Naive thymus-derived CD4-positive, alpha-beta T cell (primary cell): ENCODE measurements at places on chromosomes 4 and X.

GRCh38 chr4:143089291-143089690 lies 95.4 kb upstream of the USP38 start:
- no peak for DNase-seq

DNA sequence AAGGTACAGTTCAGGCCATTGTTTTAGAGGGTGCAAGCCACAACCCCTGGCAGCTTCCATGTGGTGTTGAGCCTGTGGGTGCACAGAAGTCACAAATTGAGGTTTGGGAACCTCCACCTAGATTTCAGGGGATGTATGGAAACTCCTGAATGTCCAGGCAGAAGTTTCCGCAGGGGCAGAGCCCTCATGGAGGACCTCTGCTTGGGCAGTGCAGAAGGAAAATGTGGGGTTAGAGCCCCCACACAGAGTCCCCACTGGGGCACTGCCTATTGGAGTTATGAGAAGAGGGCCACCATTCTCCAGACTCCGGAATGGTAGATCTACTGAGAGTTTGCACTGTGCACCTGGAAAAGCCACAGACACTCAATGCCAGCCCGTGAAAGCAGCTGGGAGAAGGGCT lies 242.0 kb upstream of the ACTRT1 start:
- DNase-seq: no peak

DNA sequence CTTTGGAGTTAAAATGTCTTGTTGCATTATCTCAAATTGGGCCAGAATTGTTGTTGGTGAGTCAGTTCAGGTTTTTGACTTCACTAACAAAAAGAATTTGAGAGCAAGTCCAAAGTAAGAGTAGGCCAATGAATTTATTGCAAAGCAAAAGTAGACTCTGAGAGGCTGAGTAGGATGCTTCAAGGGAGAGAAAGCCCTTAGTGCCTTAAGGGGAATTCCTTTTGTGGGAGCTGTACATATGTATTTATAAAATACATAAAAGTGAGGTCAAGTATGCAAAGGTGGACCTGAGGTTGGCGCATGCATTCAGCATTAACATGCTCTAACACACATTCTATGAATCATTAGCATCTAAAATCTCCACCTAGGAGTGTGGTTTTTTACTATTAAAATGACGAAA lies 565.4 kb downstream of the GRXCR1 start:
- no peak for DNase-seq

DNA sequence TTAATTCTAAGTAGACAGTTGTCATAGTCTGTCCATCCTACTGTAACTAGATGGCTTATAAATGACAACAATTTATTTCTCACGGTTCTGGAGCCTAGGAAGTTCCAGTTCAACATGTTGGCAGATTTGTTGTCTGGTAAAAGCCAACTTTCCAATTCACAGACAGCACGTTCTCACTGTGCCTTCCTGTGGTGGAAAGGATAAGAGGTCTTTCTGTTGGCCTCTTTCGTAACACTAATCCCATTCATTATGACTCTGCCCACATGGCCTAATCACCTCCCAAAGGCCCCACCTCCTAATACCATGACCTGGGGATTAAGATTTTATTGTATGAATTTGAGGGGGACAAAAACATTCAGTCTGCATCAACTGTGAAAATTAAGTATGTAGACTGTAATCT lies 83.2 kb downstream of the GALNTL6 start:
- DNase-seq: no peak

GRCh38 chr4:118282692-118283091 lies 70.1 kb downstream of the PRSS12 start:
- DNase-seq: no peak

DNA sequence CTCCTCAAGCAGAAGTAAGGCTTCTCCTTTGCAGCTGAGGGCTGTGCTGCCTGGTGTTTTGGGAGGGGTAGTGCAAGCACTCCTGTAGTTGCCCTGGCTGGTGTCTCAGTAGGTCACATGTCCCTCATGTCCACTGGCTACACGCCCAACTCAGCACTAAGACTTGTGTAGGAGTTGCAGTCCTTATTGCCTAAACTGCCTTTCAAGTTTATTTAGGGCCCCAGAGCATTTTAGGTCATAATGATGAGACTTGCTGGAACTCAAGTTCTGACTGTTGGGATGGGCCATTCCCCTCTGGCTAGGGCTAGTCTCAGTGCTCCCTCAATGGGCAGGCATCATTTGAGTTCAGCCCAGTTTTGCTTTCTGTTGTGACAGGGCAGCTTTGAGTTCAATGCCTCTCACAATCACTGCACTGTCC lies 44.1 kb downstream of the PPM1K start:
- no peak for DNase-seq

- DNase-seq: no peak
These were observed 118.6 kb downstream of the CCSER1 start for GRCh38 chr4:90245837-90246236.

GRCh38 chr4:171676555-171677215 lies 136.5 kb upstream of the GALNTL6 start:
- DNase-seq: no peak

DNA sequence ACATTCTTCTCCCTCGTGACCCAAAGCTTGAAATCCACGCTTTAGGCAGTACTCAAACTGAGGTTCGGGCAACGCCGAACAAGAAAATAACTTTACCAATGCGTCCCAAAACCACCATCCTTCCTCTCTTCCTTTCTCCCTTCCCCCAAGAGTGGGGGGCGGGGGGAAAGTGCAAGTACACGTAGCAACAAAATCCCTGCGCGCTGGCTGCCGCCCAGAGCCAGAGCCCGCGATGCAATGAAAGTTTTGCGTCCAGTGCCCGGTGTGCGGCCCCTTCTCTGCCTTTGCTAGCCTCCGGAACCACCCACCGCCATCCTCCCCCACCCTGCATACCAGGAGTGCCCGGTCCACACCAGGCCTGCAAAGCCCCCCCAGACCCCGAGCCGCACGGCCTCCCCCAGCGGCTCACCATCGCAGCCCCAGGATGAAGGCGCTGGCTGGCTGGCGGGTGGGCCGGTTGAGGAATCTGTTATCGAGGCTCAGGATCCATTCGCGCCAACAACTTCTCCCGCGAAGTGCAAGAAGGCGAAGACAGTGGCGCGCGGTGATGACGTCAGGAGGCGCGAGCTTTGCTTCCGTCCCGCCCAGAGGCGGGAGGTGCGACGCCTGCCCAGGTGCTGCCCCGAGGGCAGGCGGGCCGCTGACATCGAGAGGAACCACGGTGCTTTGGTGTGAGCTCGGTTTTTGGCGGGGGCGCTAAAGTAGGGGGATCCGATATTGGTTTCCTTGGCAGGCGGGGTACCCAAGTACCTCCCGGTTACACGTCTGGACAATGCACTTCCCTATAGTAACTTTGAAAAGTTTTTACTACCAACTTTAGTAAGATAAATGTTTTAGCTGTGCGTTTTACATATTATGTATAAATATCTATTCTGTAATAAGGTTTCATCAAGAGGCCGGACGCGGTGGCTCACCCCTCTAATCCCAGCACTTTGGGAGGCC lies at the start of gene RFC1:
Gene RFC1 (minus strand): TSS at position 533 of the 942 bp plus-strand sequence. CDS start 121 bp downstream, at position 412.
- peak; percentile 91 for DNase-seq

DNA sequence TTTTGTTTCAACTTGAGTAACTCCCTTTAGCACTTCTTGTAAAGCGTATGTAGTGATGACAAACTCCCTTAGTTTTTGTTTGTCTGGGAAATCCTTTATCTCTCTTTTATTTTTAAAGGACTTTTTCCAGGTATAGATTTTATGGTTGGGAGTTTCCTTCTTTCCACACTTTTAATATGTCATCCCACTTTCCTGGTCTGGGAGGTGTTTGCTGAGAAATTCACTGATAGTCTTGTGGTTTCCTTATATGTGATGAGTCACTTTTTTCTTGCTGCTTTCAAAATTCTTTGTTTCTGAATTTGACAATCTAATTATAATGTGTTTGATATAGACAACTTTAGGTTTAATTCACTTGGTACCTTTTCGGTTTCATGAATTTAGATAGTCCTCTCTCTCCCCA lies 353.9 kb downstream of the GPAT3 start:
- DNase-seq: no peak

DNA sequence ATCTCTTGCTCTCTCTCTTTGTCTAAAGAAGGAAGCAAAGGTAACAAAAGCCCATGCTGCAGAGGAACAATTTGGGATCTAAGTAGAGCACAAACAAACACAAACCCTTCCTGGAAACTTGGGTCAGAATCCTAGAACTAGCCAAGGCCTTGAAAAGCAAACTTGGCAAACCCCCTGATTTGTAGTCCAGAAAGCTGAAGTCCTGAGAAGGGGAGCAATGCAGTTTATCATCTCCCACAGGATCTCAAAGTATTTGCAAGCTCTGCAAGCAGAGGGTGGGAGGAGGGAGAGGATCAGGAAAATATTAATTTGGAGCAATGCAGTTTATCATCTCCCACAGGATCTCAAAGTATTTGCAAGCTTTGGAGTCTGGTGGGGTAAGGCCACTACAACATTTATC lies 379.5 kb upstream of the FGF13 start:
- DNase-seq: no peak

- no peak for DNase-seq
These were observed 33.8 kb upstream of the FGFR3 start for GRCh38 chr4:1759170-1759817.

- DNase-seq: no peak
These were observed 283.2 kb downstream of the ARHGAP10 start for GRCh38 chr4:148015058-148015457.

GRCh38 chr4:11281720-11282119 lies 147.0 kb downstream of the HS3ST1 start:
- no peak for DNase-seq

DNA sequence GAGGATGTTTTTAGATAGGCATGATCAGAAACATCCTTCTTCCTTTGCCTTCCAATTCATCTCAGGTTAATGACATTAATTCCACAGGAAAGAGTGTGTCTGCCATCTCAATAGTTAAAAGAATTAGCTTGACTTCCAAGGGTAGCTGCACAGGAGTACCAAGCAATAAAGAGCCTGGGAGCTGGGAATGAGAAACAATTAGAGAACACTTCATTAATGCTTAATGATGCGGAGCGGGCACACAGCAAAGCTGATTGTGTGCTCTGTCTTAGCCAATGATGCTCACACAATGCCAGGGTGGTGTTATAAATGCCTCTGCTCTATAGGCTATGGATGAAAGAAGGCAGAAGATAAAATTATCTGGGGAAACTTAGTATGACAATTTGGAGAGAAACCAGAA lies 1052.5 kb upstream of the LCORL start:
- no peak for DNase-seq

DNA sequence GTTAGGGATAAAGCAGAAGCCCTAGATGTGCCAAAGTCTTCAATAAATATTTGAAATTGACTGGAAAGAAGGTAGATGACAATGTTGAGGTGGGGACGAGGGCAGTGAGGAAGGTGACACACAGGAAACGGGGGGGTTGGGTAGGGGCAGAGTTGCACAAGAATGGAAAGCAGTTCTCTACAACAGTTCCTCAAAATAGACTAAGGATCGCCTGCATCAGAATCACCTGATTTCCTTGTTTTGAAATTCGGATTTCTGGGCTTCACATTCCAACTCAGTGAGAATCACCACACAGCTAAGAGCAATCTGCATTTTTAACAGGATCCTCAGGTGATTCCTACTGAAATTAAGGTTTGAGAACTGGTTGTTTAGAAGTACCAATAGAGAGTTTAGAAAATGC lies 70.6 kb downstream of the ARFIP1 start:
- peak; percentile 2 for DNase-seq

DNA sequence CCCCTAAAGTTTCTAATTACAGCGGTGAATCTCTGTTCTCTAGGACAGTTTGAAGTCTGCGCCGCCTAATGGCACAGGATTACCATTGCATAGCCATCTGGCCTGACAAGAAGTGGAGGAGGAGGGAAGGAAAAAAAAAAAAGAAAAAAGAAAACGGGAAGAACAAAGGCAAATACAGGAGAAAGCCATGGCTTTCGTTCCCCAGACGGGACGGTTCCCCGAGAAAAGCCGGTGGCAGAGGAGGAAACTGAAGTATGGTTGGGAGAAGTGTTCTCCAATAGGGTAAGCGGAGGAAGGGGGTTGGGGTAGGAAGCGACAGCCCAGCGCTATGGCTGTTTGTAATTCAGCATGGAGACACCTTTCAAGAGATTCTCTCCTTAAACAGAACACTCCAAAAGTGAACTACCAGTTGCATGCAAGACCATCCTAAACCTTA lies 80.8 kb downstream of the HMGN5 start:
- peak; percentile 34 for DNase-seq

DNA sequence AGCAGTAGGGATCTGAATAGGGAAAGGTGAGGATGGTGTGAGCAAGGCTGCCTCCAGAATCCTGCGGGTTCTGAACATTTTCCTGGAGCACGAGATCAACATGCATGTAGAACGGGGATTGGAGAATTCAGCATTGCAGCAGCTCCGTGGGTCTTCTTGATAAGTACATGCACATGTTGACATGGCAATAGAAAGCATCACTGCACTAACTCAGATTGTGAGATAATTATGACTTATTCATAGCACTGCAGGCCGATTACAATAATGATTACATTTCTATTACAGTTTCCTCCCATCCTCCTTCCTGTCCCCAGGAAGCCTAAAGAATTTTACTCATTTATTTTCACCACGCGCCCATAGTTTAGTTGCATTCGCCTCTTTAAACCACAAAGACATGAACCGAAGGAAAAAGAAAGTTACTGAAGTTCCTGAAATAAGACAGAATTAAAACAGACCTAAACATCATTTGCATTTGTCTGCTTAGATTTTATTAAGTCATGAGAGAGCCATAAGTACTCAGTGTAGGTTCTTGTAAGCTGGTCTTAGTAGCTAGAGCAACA lies 61.3 kb upstream of the ARX start:
- DNase-seq: no peak

- no peak for DNase-seq
These were observed 5.4 kb upstream of the GTPBP6 start for GRCh38 chrX:323721-324628.

DNA sequence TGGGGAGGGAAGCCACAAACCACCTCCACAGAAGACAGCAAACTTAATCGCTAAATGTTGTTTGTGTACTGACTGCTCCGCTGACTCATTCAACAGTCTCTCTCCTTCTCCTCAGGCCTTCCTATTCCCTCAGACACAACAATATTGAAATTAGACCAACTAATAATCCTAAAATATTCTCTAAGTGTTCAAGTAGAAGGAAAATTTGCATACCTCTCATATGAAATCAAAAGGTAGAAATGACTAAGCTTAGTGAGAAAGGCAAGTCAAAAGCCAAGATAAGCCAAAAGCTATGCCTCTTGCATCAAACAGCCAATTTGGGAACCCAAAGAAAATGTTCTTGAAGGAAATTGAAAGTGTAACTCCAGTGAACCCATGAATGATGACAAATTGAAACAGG lies 75.7 kb upstream of the ARHGAP24 start:
- no peak for DNase-seq
